Activated T-helper 9 cell treated with anti-CD3 and anti-CD28 coated beads, Interleukin-2, amount 50 U/mL, for 16 hours (primary cell): ENCODE measurements at places on chromosomes 7 and 10.

GRCh38 chr7:14340393-14341074 lies 351.1 kb upstream of the ETV1 start:
- DNase-seq, result no peak

DNA sequence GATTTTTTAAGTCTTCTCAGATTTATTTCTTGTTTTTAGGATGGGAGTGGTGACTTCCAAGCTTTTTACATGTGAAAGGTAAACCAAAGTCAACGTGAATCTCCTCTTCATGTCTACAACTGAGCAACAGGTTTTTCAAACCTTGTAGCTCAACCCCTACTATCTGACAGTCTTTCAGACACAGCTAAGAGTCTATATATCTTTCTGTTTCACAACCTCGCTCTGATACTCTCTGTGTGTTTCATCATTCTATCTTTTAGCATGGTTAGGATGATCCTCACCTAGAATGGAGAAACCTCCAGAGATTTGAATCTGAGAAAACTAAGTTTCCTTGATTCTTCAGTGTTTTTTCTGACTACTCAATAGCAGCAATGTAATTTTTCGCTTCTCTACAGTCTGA lies 96.1 kb downstream of the EPDR1 start:
- DNase-seq, result no peak

DNA sequence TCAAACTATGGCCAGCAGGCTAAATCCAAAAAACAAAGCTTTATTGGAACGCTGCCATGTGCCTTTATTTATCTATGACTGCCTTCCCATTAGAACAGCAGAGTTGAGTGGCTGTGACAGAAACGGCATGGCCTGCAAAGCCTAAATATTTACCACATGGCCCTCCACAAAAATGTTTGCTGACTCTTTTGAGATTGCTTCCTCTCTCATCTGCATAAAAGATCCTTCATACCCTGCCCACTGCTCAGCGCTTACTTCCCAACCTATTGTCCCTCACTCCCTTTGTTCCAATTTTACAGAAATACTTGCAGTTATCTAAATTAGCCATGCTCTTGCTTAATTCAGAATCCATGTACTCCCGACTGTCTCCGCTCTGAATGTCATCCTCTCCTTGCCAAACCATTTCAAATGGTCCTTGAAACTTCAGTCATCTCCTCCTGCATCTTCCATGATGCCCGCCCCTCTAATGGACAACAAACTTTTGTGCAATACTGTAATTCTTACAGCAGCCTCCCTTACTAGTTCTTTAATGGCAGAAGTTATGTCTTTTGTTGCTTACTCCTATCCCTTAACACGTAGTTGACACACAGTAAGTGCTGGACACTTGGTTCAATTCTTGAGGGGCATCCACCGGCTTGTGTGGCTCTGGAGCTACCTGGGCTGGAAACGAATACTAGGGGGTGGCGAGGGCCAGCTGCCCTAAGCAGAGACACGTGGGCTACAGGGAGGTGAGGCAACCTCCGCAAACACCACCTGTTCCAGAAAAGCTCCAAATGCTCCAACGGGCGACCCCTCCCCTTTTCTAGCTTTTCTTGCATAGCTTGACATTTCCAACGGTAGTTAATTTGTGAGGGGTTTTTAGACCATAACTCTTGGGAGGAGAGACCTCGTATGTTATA lies 832 bp downstream of the XRCC2 start:
- DNase-seq, result no peak

- no peak for DNase-seq
Measured at GRCh38 chr7:111146136-111146535, 55.2 kb downstream of the LRRN3 start.

- DNase-seq, result peak; percentile 60
Measured at GRCh38 chr10:72083790-72084459, 4.4 kb downstream of the SPOCK2 start.

DNA sequence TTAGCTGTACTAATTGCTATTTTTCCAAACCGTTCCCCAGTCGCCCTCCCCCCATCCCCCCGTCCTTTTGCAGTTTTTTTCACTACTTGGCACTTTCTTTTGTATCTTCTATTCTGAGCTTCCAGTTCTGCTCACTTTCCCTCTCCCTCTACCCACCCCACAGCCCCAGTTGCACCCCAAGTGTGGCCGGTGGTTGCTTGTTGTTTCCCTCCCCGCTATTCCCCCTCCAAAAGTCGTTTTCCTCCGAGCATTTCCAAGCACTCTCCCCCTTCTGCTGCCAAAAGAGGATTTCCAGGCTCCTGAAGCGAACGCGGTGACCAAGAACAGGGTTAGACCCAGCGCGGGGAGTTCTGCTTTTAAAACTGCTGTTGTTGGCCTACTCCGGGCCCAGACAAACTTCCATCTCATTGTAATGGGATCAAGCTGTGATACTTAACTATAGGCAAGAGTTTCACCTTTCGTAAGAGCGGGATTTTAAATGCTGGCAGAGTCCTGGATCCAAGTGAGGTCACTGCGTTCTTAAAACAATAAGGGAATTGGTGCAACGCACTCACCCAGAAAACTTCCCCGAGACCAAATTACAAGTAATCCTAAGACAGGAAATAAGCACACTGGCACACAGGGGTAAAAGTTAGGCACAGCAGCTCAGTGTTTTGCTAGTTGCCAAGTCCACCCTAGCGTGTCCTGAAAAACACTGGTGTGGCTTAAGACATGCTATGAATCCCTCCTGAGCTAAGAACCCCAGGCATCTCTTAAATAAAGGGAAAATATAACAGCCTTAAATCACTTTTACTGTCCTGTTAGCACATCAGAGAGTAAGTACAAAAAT lies 1.5 kb upstream of the RGS10 start:
- no peak for DNase-seq

- no peak for DNase-seq
Measured at GRCh38 chr7:40095695-40096327, 38.6 kb downstream of the MPLKIP start.

- no peak for DNase-seq
Measured at GRCh38 chr10:99930731-99931550, 78.8 kb downstream of the DNMBP start.

- no peak for DNase-seq
Measured at GRCh38 chr10:34918776-34919315, 103.8 kb upstream of the PARD3 start.

- no peak for DNase-seq
Measured at GRCh38 chr10:47326306-47326926, 4.2 kb downstream of the GDF2 start.

DNA sequence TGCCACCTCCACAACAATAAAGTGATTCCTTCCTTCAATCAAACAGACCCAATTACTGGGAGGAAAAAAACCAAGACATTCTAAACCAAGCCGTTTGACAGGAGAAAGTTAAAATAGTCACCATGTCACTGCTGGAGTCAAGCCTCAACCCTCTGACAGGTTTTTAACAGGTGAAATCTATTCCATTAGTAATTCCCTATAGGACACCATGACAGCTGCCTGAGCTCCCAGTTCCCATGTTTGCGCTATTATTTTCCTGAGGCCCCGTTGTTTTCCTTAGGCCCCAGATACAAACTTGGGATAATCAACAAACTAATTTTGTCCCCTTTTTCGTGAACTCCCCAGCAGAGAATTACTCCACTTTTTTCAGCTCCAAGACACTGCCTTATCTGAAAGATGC lies 113.9 kb downstream of the ARL5B start:
- DNase-seq, result no peak

DNA sequence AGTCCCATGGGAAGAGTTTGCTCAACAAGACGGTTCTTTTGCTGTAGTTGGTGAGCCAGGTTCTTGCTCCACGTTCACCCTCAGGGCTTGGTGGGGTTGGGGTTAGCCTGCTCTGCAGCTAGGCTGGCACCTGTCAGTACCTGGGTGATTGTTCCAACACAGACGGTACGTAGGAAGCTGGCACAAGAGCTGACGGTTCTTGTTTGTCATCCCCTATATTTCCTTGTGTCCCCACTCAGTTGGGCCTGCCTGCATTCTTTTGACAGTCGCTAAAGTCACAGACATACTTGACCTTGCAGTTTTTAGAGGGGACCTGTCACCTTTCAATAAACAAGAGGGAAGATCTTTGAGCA lies 40.2 kb upstream of the SYPL1 start:
- no peak for DNase-seq

- DNase-seq, result no peak
Measured at GRCh38 chr10:62021128-62021665, 119.7 kb downstream of the ARID5B start.

DNA sequence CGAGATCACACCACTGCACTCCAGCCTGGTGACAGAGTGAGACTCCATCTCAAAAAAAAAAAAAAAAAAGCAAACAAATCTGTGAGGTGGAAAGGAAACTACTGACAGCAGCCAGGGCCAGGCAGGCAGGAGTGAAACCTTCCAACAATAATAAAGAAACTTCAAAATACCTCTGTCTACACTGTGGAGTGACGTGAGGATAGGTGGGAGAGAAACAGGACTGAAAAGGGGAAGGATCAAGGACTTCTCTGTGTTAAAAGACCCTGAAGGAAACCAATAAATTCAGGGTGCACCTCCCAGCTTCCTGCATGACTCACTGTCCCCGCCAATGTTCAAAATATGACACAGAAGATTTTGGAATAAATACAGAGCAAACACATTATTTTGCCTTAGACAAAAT lies 82.9 kb downstream of the KIAA1549 start:
- DNase-seq, result no peak

DNA sequence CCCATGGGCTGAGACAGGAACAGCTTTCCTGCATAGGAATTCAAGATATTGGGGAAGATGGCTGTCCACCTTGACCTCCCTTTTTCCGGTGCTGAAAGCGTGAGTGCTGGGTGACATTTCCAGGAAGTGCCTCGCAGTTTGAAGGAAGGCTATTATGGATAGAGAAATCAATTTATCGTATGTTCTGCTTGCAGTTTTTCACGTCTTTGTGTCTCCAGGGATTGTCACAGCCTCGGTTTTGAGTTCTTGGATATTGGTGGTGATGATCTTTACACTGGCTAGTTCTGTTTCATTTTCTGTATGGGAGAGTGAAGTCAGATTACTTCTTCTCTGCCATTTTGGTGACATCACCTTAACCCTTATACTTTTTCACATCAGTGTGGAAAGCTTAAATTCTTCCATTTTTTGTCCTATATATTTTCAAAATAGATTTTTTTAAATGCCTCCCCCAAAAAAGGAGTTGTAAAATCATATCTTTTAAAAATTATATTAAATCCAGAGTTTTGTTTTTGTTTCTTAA lies 102.5 kb upstream of the APBB1IP start:
- no peak for DNase-seq

DNA sequence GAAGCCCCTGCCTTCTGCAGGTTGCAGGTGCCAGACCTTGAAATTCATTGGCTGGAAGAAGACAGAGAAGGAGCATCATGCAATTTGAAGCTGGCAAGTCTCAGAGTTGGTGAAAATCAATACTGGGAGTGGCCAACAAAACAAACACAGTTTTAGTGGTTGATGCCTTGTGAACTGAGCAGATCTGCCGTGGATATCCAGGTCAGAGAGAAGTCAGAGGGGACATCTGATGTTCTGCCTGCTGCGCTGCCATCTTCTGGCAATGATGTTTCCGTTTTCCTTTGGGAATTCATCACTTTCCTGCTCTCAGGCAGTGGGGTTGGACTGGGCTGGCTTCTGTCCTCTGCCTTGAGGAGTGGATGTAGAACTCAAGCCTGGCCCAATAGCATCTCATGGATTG lies 132.0 kb downstream of the RPS24 start:
- DNase-seq, result no peak

- no peak for DNase-seq
Measured at GRCh38 chr10:33754052-33754451, 419.6 kb upstream of the NRP1 start.

DNA sequence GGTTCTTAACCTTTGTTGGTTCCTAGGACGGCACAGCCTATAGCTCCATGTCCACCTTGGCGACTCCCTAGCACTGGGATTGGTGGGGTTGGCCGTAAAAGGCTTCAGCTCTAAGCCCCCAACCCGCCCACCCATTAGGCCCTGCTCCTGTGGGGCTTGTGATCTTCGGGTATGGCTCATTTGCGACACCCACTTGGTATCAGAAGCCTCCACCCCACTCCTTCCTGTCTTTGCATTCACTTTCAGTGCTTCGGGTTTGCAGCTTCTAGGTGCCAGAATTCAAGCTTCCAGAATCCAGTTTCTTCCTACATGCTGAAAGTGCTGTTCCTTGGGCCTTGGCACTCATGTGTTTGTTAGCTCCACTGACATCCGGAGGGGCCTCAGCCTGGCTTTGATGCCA lies 39.5 kb downstream of the HABP2 start:
- DNase-seq, result no peak

GRCh38 chr7:1691601-1692514 lies 21.8 kb downstream of the ELFN1 start:
- no peak for DNase-seq

DNA sequence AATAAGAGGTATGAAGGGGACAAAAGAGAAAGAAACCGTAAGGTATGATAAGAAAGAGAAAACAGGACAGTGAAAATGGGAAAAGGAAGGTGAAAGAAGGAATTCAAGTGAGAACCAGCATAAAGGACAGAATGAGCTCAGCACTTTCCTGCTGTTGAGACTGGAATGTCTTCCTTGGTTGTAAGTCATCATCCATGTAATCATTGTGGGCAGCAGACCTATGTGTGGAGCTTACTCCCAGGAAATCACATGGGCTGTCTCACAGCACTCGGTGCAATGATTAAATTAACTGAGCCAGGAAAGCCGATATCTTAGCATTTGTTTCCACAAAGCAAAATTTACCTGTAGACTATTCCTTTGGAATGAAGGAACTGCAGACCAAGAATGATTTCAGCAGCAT lies 118.1 kb downstream of the PRKCQ start:
- no peak for DNase-seq

GRCh38 chr10:132428486-132428995 lies 31.5 kb downstream of the PWWP2B start:
- DNase-seq, result no peak

- DNase-seq, result no peak
Measured at GRCh38 chr10:78523453-78523852, 489.8 kb downstream of the RPS24 start.

- DNase-seq, result no peak
Measured at GRCh38 chr10:71743089-71743838, 23.7 kb upstream of the C10orf105 start.

DNA sequence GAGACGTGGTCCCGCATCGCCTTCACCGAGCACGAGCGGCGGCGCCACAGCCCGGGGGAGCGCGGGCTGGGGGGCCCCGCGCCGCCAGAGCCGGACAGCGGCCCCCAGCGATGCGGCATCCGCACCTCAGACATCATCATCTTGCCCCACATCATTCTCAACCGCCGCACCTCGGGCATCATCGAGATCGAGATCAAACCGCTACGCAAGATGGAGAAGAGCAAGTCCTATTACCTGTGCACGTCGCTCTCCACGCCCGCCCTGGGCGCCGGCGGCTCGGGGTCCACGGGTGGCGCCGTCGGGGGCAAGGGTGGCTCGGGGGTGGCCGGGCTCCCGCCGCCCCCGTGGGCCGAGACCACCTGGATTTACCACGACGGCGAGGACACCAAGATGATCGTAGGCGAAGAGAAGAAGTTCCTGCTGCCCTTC lies 737 bp downstream of the CNNM2 start:
- DNase-seq, result peak; percentile 15

GRCh38 chr10:100923580-100923979 lies 10.8 kb downstream of the SLF2 start:
- DNase-seq, result no peak
